Stimulated activated CD4-positive, alpha-beta T cell treated with anti-CD3 and anti-CD28 coated beads, TNF-alpha, amount 100 ng/mL, for 24 hours (primary cell): ENCODE measurements at places on chromosomes 1 and 21.

GRCh38 chr1:96641282-96641681, 80.3 kb upstream of the PTBP2 start:
- no peak for DNase-seq

GRCh38 chr1:54328066-54328636, 78.0 kb downstream of the SSBP3 start:
- no peak for DNase-seq

- DNase-seq: no peak
Measured at GRCh38 chr1:206699626-206700025, 14.9 kb downstream of the MAPKAPK2 start.

DNA sequence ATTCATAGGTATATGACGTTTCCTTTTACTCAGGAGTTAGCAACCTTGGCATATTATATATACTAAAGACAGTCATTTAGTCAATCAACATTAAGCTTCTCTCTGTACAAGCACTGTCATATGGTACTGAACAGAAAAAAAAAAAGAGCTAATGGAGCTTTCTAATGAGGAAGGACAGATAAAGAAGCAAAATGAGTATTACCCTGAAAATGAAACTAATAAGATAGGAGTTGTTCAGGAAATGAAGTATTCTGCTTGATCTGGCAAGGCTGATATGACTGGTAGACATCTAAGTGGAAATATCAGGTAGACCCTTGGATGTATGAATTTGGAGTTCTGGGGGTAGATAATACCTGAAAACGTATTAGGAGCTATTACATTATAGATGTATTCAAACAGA, 4.3 kb upstream of the IKBKE start:
- no peak for DNase-seq

- DNase-seq: no peak
Measured at GRCh38 chr1:47675721-47676120, 237.9 kb downstream of the FOXD2 start.

DNA sequence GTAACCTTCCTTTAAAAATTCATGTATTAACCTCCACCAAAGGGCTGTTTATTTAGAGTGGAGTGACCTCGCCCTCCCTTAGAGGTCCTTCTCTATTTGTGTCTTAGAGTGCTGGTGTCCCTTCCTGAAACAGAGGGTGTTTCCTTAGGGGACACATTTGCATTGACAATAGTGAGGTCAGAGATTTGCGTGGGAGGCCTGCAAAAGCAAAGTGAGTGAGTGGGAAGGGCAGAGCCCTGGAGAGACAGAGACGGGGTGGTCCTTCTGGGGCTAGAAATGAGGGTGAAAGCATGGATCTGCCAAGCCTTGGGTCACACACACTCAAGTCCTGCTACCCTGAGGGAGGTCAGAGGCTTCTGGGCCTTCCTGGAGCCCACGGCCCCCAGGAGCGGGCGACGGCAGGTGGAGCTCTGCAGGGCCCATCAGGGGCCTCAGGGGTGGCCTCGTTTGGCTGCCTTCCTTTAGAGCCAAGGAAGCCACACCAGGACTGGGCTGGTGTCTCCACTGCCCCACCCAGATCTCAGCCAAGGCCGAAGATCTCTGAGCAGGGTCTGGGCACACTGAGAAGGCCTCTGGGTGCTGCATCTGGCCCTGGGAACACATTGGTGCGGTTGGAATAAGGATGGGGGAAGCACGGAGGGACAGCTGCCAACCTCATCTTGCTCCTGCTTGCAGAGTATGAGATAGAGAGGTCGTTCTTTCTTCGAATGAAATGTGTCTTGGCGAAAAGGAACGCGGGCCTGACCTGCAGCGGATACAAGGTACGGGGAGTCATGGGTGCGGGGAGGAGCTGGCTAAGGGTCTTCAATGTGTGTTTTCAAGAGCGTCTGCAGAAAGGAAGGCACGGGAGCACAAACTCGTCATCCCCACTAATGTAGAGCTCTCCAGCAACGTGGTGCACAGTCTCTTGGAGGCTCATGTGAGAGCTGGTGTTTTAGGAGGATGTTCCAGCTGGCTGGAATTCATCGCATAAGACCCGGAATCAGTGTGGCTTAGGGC, 23.8 kb downstream of the SIM2 start:
- DNase-seq: no peak

GRCh38 chr1:39094685-39095084, 68.5 kb downstream of the NDUFS5 start:
- DNase-seq: no peak

- DNase-seq: no peak
Measured at GRCh38 chr1:104163912-104164476, 414.3 kb downstream of the AMY1C start.

DNA sequence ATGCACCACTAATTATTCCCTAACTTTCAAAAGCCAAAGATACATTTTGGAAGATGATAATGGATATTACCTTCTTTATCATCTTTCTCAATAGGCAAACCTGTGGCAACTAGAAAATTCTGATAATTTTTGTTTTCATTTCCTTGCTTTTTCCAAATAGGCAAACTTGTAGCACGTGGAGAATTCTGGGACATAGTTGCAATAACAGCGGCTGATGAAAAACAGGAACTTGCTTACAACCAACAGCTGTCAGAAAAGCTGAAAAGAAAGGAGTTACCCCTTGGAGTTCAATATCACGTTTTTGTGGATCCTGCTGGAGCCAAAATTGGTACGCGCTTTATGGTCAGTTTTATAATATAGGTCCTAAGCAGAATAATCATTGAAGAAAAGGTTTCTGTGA, 1.5 kb downstream of the FPGT start:
- DNase-seq: no peak

GRCh38 chr1:173149887-173150286, 57.2 kb downstream of the TNFSF4 start:
- DNase-seq: no peak

DNA sequence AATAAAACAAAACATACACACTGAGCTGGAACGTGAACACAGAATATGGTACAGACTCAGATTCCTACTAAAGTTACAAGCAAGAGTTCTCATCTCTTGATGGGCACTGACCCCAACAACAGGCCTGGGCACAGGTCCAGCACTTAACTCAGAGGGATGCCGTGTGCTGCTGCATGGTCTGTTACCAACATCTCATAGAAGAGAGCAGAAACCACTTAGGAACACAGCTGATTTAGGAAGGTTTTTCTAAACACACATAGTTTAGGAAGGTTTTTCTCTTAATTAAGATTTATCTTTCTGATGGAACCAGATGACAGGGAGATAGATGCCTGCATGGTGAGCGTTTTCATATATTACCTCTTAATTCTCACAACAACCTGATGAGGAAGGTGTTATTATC, 1.5 kb downstream of the GCLM start:
- no peak for DNase-seq

- no peak for DNase-seq
Measured at GRCh38 chr21:29264721-29265120, 34.0 kb upstream of the BACH1 start.

DNA sequence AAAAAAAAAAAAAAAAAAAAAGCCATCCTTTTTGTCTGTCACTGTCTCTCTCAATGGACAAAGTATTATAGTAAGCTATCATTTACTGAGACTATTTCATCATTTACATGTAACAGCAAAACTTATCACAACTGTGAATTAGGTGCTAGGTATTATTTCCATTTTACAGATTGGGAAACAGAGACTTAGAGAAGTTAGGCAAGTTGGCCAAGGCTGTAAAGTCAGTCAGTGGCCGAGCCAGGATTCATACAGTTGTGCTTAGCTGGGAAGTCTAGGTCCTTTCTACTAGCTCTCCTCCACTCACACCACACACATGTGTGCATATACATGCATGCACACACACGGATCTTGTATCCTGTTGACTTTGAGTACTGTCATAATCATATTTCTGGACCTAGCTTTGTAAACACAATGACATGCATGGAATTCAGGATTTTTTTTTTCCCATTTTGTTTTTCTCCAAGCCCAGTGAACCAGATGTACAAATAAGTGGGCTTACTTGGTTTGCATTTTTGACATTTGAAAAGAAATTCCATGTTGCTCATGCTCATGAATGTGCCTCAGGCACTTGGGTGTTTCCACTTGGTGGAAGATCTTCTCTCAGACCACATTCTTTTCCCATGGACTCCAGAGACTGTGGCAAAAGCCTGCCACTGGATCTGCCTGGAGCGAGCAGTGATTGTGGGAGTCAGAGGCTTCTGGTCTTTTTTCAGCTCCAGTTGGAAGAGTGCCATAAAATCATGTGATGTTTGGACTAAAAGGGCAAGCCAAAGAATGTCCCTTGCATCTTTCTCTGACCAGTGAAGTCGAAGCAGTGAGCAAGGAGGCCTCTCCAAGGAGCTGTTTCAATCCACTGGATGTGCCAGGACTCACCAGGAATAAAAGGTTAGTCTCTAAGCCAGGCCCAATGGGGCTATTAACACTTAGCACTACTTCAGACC, 61.7 kb upstream of the DNAJC6 start:
- no peak for DNase-seq

- DNase-seq: no peak
Measured at GRCh38 chr1:63304410-63304809, 18.0 kb upstream of the FOXD3 start.

- DNase-seq: no peak
Measured at GRCh38 chr1:90282811-90283210, 287.9 kb downstream of the ZNF326 start.

DNA sequence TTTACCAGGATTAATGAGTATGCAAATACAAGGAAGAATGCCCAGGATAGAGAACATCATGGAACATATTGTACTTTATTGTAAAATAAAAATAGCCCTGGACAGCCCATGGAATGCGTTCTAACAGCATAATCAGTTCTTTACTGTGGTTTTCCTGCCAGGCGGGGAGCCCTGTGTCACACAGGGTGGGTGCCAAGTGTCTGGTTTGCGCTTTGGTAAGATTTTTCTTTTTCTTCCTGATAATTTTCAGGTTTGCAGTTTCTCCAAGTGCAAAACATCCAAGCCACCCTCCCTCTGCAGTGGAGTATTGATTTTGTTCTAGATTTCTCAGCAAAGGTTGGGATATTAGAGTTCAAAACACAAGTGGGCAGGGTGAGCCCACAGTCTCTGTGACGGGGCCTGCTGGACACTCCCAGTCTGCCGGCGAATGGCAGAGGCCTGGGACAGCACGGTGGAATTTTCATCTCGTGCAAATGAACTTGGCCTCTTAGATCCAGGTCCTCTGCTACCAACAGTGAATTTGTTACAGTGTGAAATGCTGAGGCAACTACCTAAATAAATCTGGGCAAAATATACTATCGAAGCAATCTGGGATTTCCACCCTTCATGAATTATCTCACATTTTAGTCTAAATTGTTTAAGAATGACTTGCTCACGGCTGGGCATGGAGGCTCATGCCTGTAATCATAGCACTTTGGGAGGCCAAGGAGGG, 15.6 kb upstream of the KCNJ15 start:
- DNase-seq: no peak

DNA sequence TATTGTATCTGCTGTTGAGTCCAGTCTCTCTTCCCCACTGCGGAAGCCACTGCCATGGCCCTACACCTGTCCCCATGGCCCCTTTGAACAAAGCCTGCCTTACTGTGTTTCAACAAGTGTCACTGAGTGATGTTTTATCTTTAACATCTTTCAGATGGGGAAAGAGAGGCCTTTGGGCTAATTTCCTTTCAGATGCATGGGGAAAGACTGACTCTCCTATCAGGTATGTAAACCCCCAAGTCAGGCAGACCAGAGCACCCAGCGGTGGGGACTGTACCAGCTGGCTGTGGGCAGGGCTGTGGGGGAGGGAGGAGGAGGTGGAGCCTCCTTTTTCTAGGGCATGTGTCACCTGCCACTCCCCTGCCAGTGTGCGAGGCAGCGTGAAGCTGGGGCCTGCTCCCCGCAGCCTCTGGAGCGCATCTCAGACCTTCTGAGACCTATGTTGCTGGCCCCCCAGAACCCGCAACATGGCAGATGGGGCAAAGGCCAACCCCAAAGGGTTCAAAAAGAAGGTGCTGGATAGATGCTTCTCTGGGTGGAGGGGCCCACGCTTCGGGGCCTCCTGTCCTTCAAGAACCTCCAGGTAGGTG, at the start of gene PLA2G2F:
TSS of gene PLA2G2F (plus strand) at position 363 of the 590 bp plus-strand sequence. CDS start at position 468, 105 bp downstream.
- DNase-seq: no peak

DNA sequence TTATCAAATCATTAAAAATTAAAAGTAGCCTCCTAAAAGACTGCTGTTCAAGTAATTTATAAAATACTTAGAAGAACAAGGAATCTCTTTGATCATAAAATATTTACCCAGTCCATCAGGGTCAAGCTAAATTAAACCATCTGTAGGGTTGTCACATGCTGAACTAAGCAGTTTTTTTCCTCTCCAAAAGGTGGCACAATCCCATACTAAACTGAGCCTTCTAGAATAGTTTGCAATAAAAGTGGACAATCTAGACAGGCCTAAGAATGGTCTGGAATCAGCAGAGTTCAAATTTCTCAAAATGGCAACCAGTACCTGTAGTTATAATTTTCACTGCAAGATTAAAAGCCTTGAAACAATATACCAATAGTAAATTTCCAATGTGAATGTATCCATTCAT, 194.8 kb downstream of the EIF4G3 start:
- DNase-seq: no peak

- no peak for DNase-seq
Measured at GRCh38 chr1:154551474-154551873, 7.0 kb downstream of the UBE2Q1 start.

GRCh38 chr1:202680586-202681352, 29.5 kb downstream of the SYT2 start:
- DNase-seq: no peak

GRCh38 chr1:119631086-119631432, 17.0 kb downstream of the ZNF697 start:
- no peak for DNase-seq

- no peak for DNase-seq
Measured at GRCh38 chr1:198352975-198353695, 187.3 kb downstream of the ATP6V1G3 start.

- DNase-seq: no peak
Measured at GRCh38 chr1:81803431-81804110, 2.8 kb downstream of the ADGRL2 start.

- DNase-seq: no peak
Measured at GRCh38 chr1:237018896-237019295, 14.7 kb upstream of the MT1HL1 start.

DNA sequence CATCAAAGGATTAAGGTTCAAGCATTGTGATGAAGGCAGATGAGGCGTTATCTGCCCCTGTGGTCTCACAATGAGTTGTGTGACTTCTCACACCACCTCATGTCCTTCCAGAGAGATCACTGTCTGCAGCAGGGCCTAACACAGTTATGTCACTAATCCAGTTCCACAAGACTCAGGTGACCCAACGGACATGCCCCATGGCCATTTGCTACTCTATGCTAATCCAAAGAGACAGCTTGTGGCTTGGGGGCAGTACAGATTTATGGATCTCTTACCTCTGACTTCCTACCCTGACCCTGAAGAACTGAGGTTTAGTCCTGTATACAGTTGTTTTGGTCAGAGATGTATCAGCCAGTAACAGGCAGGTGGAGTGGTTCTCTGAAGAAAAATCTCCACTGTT, 147.1 kb downstream of the GLUL start:
- no peak for DNase-seq

- DNase-seq: no peak
Measured at GRCh38 chr1:182415789-182416188, 15.3 kb upstream of the TEDDM1 start.
